ENCODE measurements at places on chromosomes 2 and 18.
A peak's percentile ranks its signal among the peaks of the same experiment; 100 is the strongest.

DNA sequence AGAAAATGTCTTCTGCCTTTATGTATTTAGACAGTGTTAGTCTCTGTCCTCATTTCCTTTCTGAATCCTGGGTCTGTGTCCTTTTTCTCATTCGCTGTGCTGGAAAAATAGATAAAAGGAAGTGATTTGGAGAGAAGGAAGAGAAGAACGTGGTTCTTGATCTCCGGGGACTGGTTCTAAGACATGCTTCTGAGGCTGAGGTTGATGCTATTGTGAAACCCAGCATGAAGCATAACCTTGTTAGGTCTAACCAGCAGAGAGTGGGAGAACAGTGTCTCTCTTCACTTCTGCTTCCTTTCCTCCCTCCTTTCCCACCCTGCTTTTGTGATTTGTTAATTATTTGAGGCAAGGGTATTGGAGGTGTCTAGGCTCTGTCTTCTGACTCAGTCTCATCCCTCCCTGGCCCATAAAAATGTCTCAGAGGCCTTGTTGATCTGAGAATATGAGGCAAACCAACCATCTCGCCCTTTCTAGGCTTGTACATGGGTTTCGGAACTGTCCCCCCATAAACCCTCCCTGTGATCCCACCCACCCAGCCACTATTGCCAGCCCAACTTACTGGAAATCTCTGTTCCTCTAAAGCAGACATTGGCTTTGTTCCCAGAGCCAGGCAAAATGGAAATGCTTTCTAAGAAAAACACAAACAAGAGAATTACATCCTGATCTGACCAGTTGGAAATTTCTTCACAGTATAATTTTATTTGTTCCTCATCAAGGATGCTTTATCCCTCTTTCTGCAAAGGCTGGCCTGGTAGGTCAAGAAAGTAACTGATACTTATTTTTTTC is 360.6 kb upstream of the TNP1 start:
- DNase-seq: no peak

DNA sequence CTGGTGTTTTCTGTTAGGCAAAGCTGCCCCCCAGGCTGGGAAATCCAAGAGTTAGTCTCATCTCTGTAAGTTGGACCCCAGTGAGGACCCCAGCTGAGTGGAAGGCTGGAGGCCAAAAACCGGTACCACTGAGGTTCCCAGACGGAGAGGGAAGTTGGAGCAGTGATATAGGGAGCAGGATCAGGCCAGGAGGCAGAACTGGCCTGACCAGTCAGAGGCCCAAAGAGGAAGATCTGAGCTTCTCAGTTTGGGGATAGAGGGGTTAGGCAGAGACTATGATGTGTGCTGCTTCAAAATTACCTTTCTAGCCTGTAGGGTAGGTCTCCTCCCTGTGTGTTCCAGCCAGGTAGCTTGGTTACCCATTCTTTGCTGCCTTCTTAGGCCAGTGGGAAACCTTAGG is 4.6 kb upstream of the RNF181 start:
- DNase-seq: no peak

GRCh38 chr18:3903337-3903736 is 453.4 kb downstream of the TGIF1 start:
- DNase-seq: no peak

DNA sequence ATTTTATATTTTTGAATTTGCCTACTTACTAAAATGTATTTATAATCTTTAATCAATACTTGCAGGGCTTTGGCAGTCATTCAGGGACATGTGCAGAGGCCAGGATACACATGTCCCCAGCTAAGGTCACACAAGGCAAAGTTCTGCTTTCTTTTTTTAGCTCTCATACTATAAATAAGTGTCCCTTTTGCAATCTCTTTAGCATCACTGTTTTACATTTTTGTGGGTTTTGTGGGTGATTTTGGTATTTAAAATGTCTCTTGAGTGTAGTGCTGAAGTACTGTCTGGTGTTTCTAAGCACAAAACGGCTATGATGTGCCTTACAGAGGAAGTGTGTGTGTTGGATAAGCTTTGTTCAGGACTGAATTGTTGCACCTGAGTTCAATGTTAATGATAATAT is 309.0 kb upstream of the GULP1 start:
- no peak for DNase-seq

DNA sequence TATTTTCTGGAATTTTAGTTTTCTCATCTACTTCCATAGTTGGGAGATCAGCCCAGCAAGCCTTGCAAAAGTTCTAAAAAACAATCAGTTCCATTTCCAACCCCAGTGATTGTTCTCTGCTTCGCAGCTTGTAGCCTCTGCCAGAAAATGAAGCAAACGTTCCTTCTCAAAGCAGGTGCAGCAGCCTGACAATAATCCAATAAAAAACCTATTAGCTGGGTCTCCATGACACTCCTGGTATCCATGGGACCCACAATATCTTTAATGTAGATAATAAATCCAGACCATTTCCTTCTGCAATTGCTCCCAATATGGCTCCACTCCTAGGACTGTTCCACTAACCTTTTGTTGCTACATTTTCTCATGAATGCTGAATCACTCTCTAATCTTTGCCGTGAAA is 140.8 kb upstream of the SETBP1 start:
- no peak for DNase-seq

GRCh38 chr2:124053796-124054195 is 28.7 kb downstream of the CNTNAP5 start:
- no peak for DNase-seq

DNA sequence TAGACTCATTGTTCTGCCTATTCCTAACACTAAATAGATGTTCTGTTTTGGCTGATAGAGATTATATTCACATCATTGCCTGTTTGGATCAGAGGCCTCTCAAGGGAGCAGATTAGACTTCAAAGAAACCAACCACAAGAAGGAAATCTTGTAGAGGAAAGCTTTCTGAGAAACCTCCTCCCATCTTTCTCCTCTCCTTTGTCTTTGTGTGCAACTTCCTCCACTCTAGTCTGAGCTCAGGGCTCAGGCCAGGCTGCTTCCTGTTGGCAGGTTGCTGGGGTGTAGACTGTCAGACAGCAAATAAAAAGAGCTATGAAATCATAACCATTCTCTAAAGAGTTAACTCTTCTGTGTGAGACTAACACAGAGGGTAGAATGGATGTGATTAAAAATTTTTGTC is 113.0 kb downstream of the TGFA start:
- no peak for DNase-seq

DNA sequence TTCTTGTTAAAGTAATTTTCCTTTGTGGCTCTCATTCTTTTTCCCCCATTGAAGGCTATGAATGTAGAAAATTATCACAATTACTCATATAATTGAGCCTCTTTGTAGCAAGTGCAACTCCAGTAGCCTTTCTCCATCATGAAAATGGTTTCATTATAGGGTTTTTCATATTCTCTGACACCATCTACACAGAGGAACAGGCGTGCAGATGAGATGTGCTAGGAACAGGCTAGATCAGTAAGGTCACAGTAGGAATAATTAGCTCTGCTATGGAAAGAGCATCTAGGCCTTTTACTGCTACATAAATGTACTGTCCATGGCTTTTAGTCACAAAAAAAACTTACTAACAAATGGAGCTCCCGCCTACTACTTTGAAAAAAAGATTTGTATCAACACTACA is 12.6 kb upstream of the DLX1 start:
- no peak for DNase-seq

- DNase-seq: no peak
Measured at GRCh38 chr2:198055716-198056115, 251.3 kb downstream of the PLCL1 start.

DNA sequence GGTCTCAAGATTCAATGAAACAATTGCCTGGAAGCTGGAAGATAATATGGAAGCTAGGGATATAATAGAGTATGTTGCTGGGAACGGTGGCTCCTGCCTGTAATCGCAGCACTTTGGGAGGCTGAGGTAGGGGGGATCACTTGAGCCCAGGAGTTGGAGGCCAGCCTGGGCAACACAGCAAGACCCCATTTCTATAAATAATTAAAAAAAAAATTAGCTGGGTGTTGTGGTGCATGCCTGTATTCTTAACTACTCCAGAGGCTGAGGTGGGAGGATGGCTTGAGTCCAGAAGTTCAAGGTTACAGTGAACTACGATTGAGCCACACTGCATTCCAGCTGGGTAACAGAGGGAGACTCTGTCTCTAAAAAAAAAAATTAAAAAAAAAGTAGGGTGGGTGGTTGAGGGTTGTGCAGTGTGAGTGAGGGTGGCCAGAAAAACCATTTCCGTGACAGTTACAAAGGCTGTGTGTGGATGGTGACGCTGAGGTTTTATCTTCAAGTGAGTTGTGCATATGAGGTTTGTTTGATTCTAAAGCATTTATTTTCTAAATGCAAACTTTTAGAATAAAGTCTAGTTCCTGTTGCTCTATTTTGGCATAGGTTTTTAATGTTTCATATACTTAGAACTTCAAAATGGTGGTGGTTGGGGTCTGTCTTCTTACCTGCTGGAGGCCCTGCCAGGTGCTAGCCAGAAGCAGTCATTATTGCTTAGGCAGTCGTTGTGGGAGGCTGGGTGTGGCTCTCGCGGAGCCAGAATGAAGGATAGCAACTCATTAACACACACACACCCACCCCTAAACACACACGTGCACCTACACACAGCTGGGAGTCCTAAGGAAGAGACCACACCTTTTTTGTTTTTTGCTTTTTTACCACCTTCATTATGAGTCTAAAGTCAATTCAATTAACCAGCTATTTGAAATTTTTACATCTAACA is 4.7 kb upstream of the IL1R2 start:
- DNase-seq: no peak

GRCh38 chr18:59996370-59996966 is 96.7 kb downstream of the PMAIP1 start:
- no peak for DNase-seq

DNA sequence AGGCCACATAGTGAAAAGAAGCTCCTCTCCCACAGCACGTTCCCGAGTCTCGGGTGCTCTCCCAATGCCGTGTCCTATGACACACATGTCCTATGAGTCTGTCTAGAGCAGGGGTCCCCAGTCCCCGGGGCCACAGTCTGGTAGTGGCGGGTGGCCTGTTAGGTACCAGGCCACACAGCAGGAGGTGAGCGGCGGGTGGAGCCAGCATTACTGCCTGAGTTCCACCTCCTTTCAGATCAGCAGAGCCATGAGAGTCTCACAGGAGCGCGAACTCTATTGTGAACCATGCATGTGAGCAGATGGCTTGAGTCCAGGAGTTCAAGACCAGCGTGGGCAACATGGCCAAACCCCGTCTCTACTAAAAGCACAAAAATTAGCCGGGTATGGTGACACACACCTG is 112.6 kb downstream of the ZBTB7C start:
- DNase-seq: no peak

DNA sequence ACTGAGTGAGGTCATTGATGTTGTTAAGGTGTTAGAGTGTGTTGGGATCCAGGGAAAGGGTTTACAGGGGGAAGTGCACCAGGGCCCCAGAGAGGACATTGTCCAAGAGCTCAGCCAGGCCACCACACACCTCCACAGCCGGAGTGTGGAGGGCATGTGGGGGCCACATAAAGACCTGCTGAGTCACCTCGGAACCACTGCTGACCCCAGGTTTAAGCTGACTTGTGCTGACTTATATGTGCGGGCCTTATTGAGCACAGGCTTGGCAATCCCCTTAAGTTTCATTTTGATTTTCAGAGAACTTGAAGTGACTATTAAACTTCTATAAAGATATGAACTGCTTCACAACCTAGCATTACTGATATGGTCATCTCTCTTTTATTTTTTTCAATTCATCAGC is 166.2 kb upstream of the MAP3K20 start:
- no peak for DNase-seq

- DNase-seq: no peak
Measured at GRCh38 chr2:25165992-25166875, 2.1 kb downstream of the POMC start.

- DNase-seq: no peak
Measured at GRCh38 chr2:227082286-227082685, 81.7 kb downstream of the COL4A4 start.

GRCh38 chr18:10518595-10519255 is 7.1 kb upstream of the NAPG start:
- DNase-seq: peak; percentile 33

DNA sequence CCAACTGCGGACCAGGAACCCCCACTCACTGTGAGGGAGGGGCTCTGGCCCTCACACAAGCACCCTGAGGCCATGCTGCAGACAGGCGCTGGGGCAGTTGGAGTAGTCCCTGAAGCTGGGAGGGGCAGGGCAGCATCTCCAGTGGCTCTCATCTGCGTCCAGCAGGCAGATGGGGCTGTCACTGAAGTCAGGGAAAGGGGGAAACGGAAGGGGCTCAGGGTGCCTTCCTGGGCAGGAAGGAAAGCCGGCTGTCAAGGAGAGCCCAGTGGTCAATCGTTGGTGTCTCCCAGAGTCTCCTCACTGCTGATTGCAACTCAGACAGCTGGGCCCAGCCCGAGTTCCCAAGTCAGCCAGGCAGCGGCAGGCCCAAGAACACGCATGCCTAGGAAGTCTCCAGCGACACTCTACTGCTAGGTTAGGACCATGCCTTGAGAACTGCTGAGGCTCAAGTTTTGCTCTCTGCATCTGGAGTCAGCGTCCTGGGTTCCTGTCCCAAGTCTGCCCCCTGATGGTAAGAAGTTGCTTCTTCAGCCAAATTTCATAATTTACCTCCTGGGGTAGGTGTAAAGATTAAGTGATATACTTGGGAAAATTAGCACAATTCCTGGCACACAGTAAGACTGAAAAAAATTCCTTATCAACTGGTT is 27.4 kb upstream of the NMUR1 start:
- DNase-seq: peak; percentile 82

- no peak for DNase-seq
Measured at GRCh38 chr18:6616981-6617380, 112.5 kb upstream of the ARHGAP28 start.
